ENCODE measurements at places on chromosomes 4 and X. TPM values are rescaled to one million over a fixed set of nuclear protein-coding genes. Genes with fewer than 3 reads are reported as not detected.

TMEM35A gene
- 3.8 TPM for total RNA-seq

SLC9B1 gene
- total RNA-seq = 0.87 TPM

RBMXL3 gene
- total RNA-seq = not detected

GYPE gene
- total RNA-seq = 0.25 TPM

TBX22 gene
- total RNA-seq = not detected

CASK gene
- 49.1 TPM for total RNA-seq

PRKG2 gene
- 2.4 TPM for total RNA-seq

SCD5 gene
- 3.7 TPM for total RNA-seq

SLC26A1 gene
- not detected for total RNA-seq

UBA1 gene
- 170 TPM for total RNA-seq

FHIP1A gene
- 1.4 TPM for total RNA-seq

REPS2 gene
- total RNA-seq = 0.75 TPM

F9 gene
- total RNA-seq = not detected

USP27X gene
- total RNA-seq = 2.7 TPM

CXCL11 gene
- not detected for total RNA-seq

LRIT3 gene
- total RNA-seq = 0.11 TPM

NAT8L gene
- 0.12 TPM for total RNA-seq

CXorf49 gene
- total RNA-seq = not detected

EVC2 gene
- 10.0 TPM for total RNA-seq

MND1 gene
- 8.4 TPM for total RNA-seq

LAS1L gene
- 38.0 TPM for total RNA-seq

GIMD1 gene
- total RNA-seq = not detected

RTL9 gene
- 0.11 TPM for total RNA-seq

ADGRG2 gene
- not detected for total RNA-seq

STATH gene
- not detected for total RNA-seq

NXF2B gene
- not detected for total RNA-seq

SYN1 gene
- 0.25 TPM for total RNA-seq

SPATA18 gene
- 4.4 TPM for total RNA-seq

SLC2A9 gene
- total RNA-seq = 1.4 TPM

HPRT1 gene
- 34.2 TPM for total RNA-seq

IGSF1 gene
- total RNA-seq = 0.25 TPM

CBR4 gene
- total RNA-seq = 19.5 TPM

FGFRL1 gene
- total RNA-seq = 10.1 TPM

CENPE gene
- 11.9 TPM for total RNA-seq

TRIML1 gene
- not detected for total RNA-seq

SSX3 gene
- total RNA-seq = not detected

GPRASP3 gene
- 12.0 TPM for total RNA-seq

C4orf54 gene
- total RNA-seq = under 0.01 TPM

ARMCX2 gene
- total RNA-seq = 73.7 TPM

GAGE13 gene
- total RNA-seq = not detected

CDX4 gene
- not detected for total RNA-seq

IL1RAPL1 gene
- total RNA-seq = 11.5 TPM

SMIM10L2A gene
- 0.50 TPM for total RNA-seq

FGF2 gene
- 40.9 TPM for total RNA-seq

PDGFC gene
- total RNA-seq = 133 TPM

PCSK1N gene
- 2.9 TPM for total RNA-seq

SATL1 gene
- under 0.01 TPM for total RNA-seq

P2RY8 gene
- total RNA-seq = not detected

ESX1 gene
- total RNA-seq = not detected

SMR3B gene
- not detected for total RNA-seq

TMEM271 gene
- total RNA-seq = not detected

UGT2A1 gene
- not detected for total RNA-seq

BTK gene
- total RNA-seq = not detected
